ENCODE measurements at places on chromosomes 5 and 9. TPM values are rescaled to one million over a fixed set of nuclear protein-coding genes. Genes with fewer than 3 reads are reported as not detected.

Gene ZNF366
- 0.21 TPM for polyA plus RNA-seq

Gene CDKN2B
- 63.7 TPM for polyA plus RNA-seq

Gene SCGB3A1
- 1.0 TPM for polyA plus RNA-seq

Gene ALDH7A1
- 71.9 TPM for polyA plus RNA-seq

Gene RMRP
- polyA plus RNA-seq, result 333 TPM

Gene GCNT4
- polyA plus RNA-seq, result 0.53 TPM

Gene HTR1A
- not detected for polyA plus RNA-seq

Gene PCDHA9
- not detected for polyA plus RNA-seq

Gene TMEM252
- polyA plus RNA-seq, result 0.06 TPM

Gene PCDHGA8
- polyA plus RNA-seq, result 0.29 TPM

Gene OR1Q1
- not detected for polyA plus RNA-seq

Gene FBP2
- polyA plus RNA-seq, result not detected

Gene PKD2L2
- not detected for polyA plus RNA-seq

Gene VLDLR
- 11.0 TPM for polyA plus RNA-seq

Gene NRARP
- 1.6 TPM for polyA plus RNA-seq

Gene PCDH12
- polyA plus RNA-seq, result 0.16 TPM

Gene FCN2
- 0.16 TPM for polyA plus RNA-seq

Gene ADCY2
- 0.06 TPM for polyA plus RNA-seq

Gene DMRTA1
- 1.5 TPM for polyA plus RNA-seq

Gene PCAT7
- polyA plus RNA-seq, result not detected

Gene IFNA17
- not detected for polyA plus RNA-seq

Gene ORM2
- polyA plus RNA-seq, result 0.12 TPM

Gene DMGDH
- 0.33 TPM for polyA plus RNA-seq

Gene RANBP17
- 0.26 TPM for polyA plus RNA-seq

Gene LOX
- 1.2 TPM for polyA plus RNA-seq

Gene MCTP1
- polyA plus RNA-seq, result 0.92 TPM
